HS-27A (cell line): ENCODE measurements at places on chromosomes 2 and 18.

DNA sequence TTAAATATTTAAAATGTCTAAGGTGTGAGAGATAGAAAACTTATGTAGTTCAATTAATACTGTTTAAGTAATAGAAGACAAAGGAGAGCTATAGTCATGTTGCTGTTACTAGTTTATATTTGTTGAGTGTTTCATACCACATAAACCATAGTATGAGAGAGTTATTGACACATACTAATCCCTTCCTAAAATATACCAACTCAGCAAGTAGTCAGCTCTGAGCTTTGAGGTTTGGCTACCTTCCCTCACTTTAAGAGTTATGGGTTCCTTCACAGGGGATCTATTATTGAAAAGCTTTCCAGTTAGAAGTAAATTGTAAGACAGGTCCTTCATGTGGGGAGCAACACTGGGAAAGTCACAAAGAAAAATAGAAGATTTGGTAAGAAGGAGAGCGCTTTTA, 701.6 kb upstream of the ZEB2 start:
- no peak for DNase-seq

DNA sequence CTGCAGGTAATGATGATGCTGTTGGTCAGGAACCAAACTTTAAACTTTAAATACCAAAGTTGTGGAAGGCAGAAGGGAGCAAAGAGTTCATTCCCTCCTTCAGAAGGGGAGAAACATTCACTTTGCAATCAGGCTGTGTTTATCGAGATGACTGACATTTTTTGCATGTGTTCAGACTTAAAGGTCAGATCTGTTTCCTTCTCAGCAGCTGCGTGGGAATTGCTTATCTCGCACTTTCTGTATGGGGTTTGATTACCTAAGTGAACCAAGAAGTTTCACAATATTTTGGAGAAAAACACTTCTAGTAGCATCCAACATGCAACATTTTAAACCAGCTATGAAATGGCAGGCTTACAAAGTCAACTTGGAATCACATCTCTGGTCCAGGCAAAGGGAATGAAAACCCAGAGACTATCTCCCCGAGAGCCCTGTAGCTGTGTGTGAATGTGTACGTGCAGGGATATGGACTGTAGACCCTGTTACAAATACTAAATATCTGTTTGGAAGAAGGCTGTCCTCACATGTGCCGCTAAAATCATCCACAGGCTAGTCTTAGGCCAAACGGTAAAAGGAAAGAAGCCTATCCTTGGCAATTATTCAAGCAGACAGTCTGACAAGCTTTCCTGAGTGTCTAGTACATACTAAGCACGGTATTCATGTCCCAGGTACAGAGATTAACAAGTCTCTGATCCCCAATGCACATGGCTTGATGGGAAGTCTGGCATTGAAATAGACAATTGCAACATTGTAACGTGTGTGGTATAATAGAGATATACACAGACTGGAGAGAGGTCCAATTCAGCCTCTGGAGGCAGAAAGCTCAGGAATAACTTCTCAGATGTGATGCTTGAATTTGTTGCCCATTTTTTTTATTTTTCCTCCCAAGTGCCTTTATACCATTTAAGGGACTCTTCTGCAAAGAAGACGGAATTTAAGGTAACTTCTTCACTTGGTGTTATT, 483.1 kb downstream of the DPP10 start:
- no peak for DNase-seq

- no peak for DNase-seq
Measured at GRCh38 chr2:232511336-232511890, 8.8 kb upstream of the PRSS56 start.

DNA sequence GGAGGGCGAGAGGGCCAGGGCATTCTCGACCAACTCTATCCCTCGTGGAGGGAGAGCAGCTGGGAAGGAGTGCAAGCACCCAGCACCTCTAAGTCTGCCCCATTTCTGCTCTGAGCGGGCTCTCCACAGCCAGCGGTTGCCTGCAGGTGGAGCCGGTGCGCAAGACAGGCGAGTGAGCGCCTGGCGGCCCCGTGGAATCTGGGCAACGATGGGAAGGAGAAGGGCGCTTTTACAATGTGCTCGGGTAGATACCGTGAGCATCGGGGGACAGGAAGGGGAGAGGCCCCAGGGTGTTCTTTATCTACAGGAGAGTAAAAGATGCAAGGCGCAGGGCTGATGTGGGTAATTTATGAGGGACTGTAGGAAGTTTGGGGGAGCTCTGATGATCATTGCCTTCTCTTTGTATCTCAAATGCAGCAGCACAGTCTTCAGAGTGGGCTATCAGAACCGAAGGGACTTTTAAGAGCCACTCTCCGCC, 867 bp upstream of the TTL start:
- DNase-seq = peak; percentile 87

DNA sequence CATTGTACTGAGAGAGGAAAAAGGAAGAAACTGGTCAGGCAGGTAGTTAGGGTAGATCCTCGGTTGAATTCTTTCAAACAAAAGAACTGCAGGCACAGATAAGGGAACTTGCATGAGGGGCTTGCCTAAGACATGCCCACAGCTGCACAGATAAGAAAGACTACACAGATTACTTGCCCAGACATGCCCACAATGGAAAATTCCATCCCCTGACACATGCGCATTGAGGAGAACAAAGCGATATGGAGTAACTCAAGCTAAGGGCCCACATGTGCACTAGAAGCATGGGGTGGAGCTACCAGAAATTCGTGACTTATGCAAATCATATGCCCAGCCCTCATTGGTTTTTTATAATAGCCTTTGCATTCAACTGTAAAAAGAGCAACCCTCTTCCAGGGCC, 181.3 kb upstream of the ZNF521 start:
- no peak for DNase-seq

DNA sequence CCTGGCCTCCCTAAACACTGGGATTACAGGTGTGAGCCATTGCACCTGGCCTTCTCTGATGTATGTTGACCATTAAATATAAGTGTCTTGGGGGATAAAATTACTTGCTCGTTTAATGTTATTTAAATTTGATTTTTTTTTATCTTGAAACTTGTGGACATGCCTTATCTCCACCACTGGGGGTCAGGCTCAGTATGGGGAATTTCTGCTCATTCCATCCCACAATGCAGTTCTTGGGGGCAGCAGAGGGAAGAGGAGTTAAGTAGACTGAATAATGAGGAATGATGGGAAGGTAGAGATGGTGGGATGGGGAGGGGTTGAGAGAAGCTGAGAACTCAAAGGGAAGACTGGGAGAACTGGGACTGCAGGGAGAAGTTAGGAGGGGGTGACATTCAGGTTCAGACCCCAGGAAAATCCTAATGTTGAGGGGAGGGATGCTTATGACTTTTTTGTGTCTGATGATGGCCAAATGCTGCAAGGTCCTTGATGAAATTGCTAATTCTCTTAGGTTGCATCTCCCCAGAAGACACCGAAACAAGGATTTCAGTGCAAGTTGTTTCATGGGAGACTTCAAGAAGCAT, 174.2 kb downstream of the MIB1 start:
- peak; percentile 42 for DNase-seq

- DNase-seq = no peak
Measured at GRCh38 chr2:12484536-12485115, 232.1 kb upstream of the TRIB2 start.

GRCh38 chr2:18900691-18901141, 311.3 kb upstream of the NT5C1B start:
- DNase-seq = no peak

- DNase-seq = no peak
Measured at GRCh38 chr2:6814312-6814711, 51.4 kb downstream of the CMPK2 start.

DNA sequence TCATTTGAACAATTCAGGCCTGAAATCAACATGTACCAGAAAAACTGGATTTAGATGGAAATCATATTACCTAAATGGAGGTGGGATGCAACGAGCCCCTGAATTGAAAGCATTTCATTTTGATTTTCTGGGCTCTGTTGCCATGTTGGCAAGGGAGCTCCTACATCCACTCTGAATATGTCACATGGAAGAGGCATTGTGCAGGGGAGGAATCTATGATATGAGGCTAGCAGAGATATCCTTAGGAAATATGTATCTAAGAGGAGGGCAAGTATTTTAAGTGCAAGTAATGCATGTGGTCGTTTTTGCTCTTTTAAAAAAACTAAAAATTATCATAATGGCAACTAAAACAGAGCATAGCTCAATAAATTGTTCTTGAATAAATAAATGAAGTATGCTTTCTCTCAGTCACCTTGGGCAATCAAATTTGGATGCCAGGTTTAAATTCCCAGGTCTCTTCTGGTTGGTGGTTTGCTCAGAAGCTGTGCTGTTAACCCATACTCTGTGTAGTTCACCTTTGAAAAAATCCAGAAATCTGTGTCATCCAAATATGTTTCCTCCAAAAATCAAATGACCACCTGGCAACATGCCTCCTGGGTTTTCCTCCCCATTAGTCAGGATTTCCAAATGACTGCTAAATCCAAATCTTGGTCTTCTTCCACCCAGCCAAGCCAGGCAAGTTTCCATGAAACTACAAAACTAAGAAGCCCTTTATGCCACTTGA, 6.5 kb upstream of the LGALSL start:
- DNase-seq = no peak

GRCh38 chr2:26144031-26144430, 28.9 kb upstream of the GAREM2 start:
- DNase-seq = no peak

- DNase-seq = no peak
Measured at GRCh38 chr2:144668493-144669110, 148.7 kb upstream of the ZEB2 start.
